ENCODE measurements at places on chromosomes 11 and 22. TPM values are rescaled to one million over a fixed set of nuclear protein-coding genes. Genes with fewer than 3 reads are reported as not detected.

Gene TH
- not detected for total RNA-seq

Gene ADSL
- 195 TPM for total RNA-seq

Gene PRG3
- not detected for total RNA-seq

Gene CRYBB3
- not detected for total RNA-seq

Gene BATF2
- 3.1 TPM for total RNA-seq

Gene MISFA
- 0.73 TPM for total RNA-seq

Gene SCGB1A1
- total RNA-seq, result not detected

Gene RASL10A
- total RNA-seq, result 3.6 TPM

Gene CHRDL2
- total RNA-seq, result not detected

Gene ALDH3B1
- 15.5 TPM for total RNA-seq

Gene TBRG1
- total RNA-seq, result 42.9 TPM

Gene CEP164
- 41.4 TPM for total RNA-seq

Gene OPCML
- total RNA-seq, result 0.13 TPM

Gene VSIG10L2
- total RNA-seq, result not detected
